ENCODE measurements at places on chromosomes 6 and 20.

- no peak for DNase-seq
Measured at GRCh38 chr6:29451471-29452193, 5.2 kb downstream of the OR11A1 start.

DNA sequence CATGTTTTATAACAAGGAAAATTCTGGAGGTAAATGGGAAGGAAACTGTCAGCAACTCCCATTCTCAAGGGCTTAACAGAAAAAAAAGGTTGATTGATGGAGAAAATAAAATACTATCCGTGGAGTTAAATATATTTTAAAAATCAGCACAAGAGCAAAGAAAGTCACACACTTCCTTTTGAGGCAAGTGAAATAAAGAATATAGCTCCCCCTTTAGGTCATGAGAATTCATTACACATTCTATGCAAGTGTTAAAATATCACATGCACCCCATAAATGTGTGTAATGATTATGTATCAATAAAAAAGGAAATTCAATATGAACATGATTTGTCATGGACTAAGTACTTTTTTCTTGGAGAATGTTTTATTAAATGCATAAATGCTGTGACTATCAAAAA, 349.2 kb downstream of the TPBG start:
- DNase-seq, result no peak

DNA sequence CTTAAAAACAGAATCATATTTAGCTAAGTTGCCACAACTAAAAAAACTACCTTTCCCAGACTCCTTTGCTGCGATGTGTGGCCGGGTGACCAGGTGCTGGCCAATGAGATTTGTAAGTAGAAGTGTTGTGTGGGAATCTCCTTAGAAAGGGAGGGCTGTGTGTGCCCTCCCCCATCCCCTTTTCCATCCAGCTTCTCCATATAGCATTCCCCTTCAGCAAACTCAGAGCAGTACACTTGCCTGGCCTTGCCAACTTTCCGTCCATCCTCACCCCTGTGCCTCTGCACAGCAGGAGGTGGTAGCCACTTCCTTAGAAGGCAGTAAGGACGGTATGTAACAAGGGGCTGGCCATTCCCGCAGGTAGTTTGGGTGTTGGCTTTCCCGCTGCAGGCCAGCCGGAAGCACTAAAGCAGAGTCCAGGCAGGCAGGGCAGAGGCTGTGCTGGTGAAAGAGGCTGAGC, 22.3 kb upstream of the KCNK16 start:
- DNase-seq, result no peak

DNA sequence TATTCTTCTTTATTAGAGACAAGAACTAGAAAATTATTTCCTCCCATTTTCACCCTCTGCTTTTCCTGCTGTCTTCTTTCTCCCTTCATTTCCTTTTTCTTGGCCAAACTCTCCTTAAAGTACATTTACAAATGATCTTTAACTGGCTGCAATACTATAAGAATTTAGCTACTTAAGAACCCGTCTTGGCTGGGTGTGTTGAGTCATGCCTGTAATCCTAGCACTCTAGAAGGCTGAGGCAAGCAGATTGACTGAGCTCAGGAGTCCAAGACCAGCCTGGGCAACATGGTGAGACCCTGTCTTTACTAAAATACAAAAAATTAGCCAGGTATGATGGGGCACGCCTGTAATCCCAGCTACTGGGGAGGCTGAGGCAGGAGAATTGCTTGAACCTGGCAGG, 39.3 kb upstream of the SRPK1 start:
- DNase-seq, result no peak

GRCh38 chr6:39266375-39266774, 37.1 kb upstream of the KCNK5 start:
- no peak for DNase-seq

- DNase-seq, result no peak
Measured at GRCh38 chr6:31579119-31579505, 3.1 kb downstream of the LTB start.

- no peak for DNase-seq
Measured at GRCh38 chr6:118546880-118547218, 1.2 kb upstream of the PLN start.

- DNase-seq, result no peak
Measured at GRCh38 chr20:17320456-17320855, 93.6 kb downstream of the PCSK2 start.

DNA sequence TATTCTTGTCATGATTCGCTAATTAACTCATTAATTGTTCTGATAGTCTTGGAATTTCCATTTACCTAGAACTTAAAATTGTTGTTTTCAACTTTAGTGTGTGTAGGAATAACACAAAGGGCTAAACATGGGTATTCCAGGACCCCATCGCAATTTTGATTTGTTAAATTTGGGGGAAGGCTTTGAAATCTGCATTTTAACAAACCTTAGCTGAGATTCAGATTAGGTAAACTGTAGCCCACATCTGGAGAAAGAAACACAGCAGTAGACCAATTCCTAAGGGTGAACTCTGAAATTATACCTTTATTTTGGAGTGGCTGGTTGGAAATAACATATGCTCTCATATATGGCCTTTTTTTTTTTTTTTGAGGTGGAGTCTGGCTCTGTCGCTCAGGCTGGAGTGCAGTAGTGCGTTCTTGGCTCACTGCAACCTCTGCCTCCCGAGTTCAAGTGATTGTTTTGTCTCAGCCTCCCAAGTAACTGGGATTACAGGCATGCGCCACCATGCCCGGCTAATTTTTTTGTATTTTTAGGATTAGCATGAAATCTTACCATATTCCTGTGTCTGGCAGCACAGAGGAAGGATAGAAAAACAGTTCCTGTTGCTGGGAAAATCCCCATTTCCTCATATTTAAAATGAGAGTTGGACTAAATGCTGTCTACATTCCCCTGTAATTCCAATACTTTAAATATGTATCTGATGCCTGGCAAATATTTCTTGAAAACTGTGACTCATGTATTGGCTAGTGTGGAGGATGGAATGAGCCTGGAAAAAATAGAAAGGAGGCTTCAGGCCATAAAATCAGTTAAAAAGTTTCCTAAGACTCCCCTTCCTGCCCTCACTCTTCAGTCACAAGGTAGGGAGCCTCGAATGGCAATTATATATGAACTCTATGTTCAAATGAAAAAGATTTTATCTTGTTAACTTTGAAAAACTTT, 96.7 kb upstream of the FAM184A start:
- no peak for DNase-seq

DNA sequence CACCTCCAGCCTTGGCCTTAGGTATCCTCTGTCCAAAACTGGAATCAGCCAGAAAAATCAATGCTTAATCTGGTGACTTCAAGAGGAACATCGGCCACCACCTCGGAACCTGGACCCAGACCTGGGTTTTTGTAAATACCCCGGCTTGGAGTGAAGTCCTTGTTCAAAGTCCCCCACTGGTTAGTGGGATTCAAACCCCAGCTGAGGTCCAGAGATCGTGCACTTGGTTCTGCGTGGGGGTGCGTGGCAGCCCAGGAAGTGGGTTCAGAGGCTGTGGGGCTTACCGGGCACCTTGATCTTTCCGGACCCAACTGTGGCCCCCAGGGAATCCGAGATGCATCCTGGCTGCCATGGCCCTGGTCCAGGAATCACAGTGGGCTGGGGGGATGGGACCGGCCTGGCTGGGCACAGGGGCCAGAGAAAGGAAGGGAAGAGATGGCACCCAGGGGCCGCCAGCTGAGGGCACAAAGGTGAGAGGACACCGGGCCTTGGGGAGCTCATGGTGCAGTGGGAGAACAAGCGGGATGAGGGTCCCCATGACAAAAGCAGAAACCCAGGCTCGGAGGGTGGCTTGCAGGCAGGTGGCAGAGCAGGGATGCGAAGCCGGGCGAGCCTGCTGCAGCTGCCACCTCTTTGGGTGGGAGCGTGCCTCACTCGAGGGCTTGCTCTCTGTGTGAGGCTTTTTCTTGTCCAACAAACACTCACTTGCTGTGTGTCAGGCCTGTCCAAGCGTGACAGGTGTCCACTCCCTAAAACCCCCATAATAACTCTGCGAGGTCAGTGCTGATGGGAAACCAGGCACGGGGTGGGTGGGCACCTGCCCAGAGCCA, 27.7 kb downstream of the ZBP1 start:
- DNase-seq, result no peak

- DNase-seq, result no peak
Measured at GRCh38 chr20:52817511-52817910, 154.6 kb upstream of the TSHZ2 start.

DNA sequence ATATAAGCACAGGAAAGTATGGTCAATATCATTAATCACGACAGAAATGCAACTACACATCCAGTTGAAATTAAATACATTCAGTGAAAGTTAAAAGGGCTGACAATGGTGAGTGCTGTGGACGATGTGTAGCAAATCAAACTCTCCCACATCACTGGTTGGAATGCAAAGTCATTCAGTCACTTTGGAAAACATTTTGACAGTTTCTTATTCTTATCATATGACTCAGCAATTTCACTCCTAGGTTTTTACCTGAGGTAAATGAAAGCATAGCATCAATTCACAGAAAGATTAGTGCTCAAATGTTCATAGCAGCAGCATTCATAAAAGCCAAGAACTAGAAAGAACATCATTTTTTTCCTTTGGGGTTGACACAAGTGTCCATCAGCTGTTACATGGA, 28.6 kb upstream of the SAMD5 start:
- no peak for DNase-seq

- no peak for DNase-seq
Measured at GRCh38 chr6:138560130-138560860, 61.0 kb upstream of the NHSL1 start.

GRCh38 chr6:41536795-41537758, 9.1 kb upstream of the FOXP4 start:
- no peak for DNase-seq

DNA sequence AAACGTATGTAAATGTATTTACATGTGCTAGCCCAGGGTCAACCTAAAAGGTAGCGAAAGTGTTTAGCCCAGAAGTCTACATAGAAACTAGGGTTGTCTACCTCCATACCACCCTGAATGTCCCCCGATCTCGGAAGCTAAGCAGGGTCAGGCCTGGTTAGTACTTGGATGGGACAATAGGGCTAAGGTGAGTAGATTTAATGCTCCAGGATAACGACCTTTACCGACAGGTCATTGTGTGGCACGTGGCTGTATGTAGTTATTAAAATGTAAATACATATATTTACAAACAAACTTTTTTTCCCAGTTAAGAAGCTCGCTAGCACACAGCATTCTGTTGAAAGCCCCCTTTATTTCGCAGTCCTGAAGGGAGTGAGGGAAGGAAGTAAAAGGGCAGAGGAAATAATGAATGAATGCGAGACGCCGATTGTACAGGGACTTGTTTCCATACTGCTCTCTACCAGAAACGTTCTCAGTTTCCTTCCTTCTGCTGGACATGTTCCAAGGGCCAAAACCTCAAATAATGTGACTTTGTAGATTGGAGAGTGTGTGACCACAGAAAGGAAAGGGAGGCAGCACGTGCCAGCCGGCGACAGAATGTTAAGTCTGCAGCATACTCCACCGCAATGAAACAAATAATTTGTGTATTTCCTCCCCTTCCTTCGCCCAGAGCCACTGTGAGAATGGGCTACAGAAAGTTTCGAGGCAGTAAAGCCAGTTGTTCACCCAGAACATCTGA, 612 bp downstream of the ADAT2 start:
- DNase-seq, result peak; percentile 12

GRCh38 chr6:100426241-100426640, 38.5 kb downstream of the SIM1 start:
- DNase-seq, result no peak

DNA sequence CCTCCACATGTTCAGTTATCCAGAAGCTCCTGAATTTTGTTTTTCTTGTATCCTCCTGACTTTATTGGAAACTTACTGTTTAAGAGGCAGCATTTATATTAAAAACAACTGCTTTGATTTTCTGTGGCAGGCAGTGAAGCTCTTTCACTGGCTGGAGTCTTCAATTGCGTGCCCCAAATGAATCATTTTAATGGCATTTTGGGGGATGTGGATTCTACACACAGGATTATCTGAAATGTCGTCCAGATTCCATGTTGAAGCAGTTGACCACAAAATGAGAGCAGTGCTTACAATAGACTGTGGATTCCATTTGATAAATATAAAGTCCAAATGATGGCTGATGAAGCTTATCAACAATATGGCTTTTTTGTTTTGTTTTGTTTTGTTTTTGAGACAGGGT, 41.0 kb upstream of the HIVEP1 start:
- no peak for DNase-seq

- DNase-seq, result no peak
Measured at GRCh38 chr6:26344658-26345057, 20.3 kb upstream of the BTN3A2 start.

DNA sequence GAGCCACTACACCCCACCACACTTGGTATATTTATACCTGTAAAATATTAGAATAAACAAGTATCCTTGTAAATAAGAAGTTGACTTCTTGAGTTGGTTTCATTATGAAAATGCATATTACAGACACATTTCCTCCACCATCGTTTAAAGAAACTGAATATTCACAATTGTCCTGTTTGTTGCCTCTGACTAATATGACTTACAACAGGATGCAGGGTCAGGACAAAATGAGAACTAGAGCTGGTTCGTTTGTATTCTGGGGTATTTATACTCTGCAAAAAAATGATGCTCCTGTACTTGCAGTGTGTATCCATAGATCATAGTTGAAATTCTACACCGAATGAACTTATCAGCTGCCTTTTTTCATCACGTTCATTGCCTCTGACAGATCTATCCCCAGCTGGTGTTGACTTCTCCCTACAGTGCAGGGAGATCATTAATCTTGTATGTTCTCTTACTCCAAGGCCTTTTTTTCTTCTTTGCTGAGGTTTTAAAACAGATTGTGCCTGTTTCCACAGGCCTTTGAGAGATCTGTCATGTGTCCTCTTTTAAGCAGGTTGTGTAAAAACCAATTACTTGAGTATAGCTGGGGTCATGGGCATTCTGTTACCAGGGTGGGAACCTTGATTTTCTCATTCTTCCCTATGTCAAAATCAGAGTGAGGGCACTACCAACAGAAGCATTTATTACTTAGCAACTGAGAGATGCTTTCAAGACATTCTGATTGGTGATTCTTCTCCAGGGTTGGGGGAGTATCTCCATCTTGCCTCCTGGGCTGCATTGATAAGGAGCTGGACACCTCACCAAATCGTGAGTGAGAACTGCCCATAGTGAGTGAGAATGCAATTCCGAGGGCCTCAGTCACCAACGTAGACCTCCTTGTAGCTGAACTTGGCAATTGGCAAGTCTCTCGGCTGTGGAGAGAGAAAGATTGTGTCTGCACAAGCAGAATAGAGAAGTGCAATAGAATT, 78.8 kb upstream of the CD83 start:
- DNase-seq, result no peak

- no peak for DNase-seq
Measured at GRCh38 chr20:3128275-3128984, 31.2 kb downstream of the FASTKD5 start.

DNA sequence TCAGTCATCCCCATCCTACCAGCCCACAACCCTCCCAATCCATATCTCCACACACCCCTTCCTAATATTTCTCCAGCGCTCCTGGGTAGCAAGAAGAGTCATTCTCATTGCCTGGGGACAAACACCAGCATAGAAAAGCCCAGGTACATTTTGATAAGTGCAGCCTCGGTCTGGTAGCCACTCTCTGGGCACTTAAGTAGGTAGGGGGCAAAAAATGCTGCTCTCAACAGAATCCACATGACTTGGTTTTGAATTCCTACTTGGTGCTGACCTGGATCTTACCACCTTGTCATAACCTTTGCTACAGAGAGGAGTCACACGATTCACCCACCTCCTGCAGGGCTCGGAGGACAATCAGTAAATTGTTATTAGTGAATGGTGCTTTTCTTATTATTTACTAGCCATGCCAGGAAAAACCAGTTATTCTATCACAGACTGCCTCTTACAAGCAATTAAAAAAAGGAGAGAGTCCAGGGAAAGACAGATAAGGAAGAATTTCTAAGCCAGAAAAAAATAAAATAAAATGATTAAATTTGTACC, 249.1 kb downstream of the LY86 start:
- no peak for DNase-seq

- no peak for DNase-seq
Measured at GRCh38 chr6:72813807-72814596, 192.1 kb downstream of the KCNQ5 start.

- no peak for DNase-seq
Measured at GRCh38 chr6:89299466-89299850, 15.6 kb downstream of the GABRR2 start.

Data from activated CD4-positive, alpha-beta T cell treated with anti-CD3 and anti-CD28 coated beads, Interleukin-2, amount 50 U/mL, for 24 hours (primary cell).